ENCODE measurements at places on chromosomes 7 and 10.

GRCh38 chr7:87154569-87154968 lies 2.3 kb downstream of the DMTF1 start:
- no peak for DNase-seq

DNA sequence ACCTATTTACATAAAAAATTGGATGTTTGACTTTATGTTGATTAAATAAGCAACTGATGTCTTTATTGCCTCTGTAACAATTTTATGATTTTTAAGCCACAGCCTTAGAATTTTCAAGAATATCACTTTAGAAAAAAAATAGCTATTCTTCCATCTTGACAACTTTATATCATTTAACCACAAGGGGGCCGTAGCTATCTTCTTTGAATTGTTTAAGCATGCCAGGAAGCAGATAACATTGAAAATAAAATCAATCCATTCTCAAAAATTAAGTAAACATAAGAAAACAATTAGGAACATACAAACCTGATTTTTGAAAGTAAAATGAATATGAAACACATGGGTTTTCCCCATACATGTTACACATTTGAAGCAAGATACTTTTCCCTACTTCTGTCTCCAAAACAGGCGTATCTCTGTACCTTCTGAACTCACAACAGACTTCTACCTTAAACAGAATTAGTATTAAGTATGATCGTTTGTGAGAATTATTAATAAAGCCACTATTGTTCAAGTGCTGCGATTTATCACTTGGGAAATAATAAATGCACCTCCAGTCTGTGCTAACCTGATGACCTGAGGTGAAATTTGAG lies 209.0 kb downstream of the CACNA2D1 start:
- no peak for DNase-seq

DNA sequence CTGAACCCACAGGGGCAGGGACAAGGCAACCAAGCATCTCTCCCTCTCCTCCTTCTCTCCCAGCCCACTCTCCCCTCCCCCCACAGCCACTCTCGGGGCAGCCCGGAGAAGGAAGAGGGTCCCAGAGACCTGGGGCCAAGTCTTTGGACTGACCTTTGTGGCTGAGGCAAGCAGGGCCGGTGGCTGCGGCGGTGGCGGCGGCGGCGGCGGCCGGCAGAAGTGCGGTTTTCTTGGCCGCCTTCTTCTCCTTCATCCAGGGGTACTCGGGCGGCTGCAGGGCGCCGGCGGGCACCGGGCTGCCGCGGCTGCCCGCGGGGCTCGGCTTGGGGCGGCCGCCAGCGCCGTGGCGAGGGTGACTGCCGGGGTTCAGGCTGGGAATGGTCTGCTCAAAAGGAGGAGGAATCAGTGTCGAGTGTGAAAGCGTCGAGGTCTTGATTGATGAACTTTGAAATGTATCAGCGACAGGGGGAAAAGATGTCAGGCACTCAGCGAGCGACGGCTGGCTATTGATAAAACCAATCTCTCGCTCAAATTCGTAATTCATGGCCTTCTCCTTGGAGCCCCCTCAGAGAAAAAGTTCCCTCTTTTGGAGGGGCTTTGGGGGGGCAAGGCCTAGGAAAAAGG lies 414 bp downstream of the HOXA2 start:
- DNase-seq: no peak

DNA sequence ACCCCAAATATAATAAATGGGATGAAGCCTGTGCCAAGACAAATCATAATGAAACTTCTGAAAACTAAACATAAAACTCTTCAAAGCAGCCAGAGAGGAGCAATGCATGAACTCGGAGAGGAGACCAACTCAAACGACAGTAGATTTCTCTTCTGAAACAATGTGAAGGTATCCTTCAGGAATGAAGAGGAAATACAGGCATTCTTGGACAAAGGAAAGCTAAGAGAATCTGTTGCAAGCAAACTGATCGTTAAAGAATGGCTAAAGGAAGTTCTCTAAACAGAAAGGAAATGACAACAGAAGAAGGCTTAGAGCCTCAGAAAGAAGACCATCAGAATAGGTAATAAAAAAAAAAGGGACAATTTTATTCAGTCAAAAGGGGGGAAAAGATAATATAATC lies 6.6 kb downstream of the GNA12 start:
- no peak for DNase-seq

- no peak for DNase-seq
Observed at GRCh38 chr10:77408259-77408658, 229.3 kb downstream of the KCNMA1 start.

GRCh38 chr10:48547061-48547895 lies 57.6 kb downstream of the ARHGAP22 start:
- DNase-seq: no peak

GRCh38 chr7:44880317-44881018 lies 4.9 kb downstream of the PURB start:
- DNase-seq: no peak

DNA sequence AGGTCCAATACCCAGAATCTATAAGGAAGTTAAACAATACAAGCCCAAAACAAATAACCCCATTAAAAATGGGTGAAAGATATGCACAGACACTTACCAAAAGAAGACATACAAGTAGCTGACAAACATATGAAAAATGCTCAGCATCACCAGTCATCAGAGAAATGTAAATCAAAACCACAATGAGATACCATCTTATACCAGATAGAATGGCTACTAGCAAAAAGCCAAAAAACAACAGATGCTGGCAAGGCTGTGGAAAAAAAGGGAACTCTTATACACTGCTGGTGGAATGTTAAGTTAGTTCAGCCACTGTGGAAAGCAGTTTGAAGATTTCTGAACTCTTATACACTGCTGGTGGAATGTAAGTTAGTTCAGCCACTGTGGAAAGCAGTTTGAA lies 331.1 kb downstream of the KIF20B start:
- no peak for DNase-seq

- no peak for DNase-seq
Observed at GRCh38 chr10:7474388-7474787, 63.6 kb upstream of the SFMBT2 start.

- no peak for DNase-seq
Observed at GRCh38 chr10:22464966-22465629, 119.8 kb downstream of the SPAG6 start.

GRCh38 chr7:134850066-134850465 lies 70.6 kb downstream of the CALD1 start:
- DNase-seq: no peak

- DNase-seq: no peak
Observed at GRCh38 chr10:871951-872403, 59.5 kb downstream of the LARP4B start.

All from stimulated activated CD4-positive, alpha-beta T cell treated with anti-CD3 and anti-CD28 coated beads, TNF-alpha, amount 100 ng/mL, for 24 hours (primary cell).